CD4-positive, alpha-beta T cell treated with Interferon alpha-2 for 1 hour (primary cell): ENCODE measurements at places on chromosomes 13 and 19.

DNA sequence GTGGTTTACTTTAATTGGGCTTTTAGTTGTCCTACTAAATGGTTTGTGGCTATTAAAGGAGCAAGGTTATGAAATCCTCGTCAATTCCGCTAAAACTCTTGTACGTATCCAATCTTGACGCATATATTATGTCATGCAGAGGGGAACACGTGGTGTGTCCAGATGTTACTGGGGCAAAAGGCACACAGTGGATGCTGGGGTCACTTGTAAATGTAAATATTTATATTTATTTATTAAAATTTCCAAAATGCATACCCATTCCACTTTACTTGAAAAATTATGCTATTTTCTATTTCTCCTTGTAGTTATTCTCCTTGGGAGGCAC, 36.7 kb upstream of the SLC46A3 start:
- DNase-seq: no peak

DNA sequence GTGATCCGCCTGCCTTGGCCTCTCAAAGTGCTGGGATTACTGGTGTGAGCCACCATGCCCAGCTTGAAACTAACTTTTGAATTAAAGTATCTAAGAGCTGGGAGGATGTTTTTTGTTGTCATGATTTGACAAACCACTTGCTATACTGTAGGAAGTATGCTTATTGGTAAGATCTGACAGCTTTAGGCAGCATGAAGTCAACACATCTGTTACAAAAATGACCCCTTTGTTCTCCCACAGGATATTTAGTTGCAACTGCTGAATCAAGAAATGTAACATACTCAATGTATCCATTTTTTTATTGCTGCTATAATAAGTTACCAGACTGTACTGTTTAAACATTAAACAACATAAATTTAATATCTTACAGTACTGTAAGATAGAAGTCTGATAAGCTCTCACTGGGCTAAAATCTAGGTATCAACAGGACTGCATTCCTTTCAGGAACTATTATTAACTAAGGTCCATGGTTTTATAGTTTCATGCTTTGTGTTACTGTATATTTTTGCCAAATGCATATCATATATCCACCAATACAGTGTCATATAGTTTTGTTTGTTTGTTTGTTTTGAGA, 22.8 kb upstream of the LRP3 start:
- no peak for DNase-seq

DNA sequence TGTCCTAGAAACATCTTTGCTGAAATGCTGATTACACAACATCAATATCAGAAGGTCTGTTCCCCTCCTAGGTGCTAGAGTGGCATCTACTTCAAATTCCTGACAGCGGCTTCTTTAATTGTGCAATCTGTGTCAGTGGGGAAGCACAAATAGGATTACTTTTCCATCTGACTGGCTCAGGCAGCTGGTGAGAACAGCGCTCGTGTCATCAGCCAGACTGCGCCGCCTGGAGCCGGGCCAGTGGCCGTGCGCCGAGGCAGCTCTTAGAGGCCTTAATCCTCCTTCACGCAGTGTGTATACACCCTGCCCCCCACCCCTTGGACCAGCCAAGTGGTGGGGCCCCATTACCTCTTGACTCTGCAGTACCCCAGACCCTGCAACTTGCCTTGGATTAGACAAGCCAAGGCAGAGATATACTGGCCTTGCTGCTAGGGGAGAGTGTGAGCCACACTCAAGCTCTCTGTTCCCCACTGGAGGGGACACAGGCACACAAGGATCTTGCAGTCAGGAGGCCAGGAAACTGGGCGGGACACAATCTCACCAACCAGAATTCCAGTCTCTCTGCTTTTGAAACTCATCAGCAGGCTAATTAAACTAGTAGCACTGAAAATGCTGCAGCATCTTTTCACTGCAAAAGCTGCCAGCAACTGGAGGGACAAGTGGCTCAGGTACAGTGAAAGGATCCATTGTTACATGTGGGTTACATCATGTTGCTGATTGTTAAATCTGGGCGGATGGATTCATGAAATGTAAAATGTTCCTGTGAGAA, 48.9 kb upstream of the EPHX3 start:
- no peak for DNase-seq

- no peak for DNase-seq
Observed at GRCh38 chr19:33231511-33231910, 5.9 kb upstream of the SLC7A10 start.

DNA sequence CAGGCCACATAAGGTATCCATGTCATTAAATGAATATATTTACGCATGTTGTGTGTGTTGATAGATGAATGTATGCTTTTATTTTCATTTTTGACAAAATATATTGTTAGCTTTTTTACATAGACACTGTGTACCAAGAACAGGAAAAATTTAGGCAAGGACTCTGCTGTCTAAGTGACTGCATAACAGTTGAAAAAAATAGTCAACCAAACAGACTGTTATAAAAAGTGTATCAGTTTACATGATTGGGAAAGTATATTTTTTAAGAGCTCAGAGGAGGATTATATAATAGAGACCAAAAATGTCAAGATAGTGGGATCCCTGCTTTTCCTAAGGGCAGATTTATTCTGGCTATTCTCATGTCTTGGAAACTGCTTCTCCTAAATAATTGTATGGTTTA, 858.0 kb downstream of the SLITRK1 start:
- DNase-seq: no peak

DNA sequence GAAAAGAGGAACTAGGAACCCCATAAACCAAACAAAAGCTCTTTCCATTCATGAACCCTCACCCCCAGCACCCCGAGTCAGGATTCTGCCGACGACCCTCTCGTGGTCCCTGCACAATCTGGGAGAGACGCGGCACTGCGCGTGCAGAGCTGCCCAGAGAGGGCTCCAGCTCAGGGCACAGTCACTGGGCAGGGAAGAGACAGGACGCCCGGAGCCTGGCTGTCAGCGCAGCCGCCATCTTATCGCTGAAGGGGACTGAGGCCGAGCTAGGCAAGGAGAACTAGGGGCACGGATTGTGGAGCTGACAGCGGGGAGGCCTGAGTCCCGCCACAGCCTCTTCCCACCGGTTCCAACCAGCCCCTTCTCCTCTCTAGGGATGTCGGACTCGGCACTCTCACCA, 349 bp downstream of the ZNF98 start:
- DNase-seq: no peak

DNA sequence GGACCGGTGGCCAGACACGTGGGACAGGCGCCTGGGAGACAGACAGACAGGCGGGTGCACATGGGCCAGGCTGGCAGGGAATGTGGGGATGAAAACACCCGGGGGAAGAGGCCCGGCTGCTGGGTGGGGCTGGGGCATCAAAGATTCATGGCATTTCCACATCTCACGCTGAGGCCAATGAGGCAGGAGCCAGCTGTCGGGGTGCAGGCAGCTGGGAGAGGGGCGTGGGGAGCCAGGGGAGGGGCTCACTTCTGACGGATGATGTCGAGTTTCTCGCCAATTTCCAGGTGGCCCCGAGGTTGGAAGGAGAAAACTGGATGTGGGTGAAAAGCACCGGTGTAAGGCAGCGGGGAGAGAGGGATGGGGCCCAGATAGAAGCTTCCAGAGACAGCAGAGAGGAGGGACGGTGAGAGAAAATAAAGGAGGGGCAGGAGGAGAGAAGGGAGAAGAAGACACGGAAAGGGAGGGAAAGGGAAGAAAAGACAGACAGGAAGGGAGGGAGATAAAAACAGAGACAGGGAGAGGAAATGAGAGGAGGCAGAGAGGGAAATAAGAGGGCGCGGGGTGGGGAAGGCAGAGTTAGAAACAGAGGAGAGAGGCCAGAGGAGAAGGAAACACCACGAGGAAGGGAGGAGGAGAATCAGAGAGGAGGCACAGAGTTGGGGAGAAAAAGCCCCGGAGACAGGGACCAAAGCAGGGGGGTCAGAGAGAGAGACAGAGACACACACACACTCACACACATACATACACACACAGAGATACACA, 8.0 kb upstream of the CCER2 start:
- no peak for DNase-seq

DNA sequence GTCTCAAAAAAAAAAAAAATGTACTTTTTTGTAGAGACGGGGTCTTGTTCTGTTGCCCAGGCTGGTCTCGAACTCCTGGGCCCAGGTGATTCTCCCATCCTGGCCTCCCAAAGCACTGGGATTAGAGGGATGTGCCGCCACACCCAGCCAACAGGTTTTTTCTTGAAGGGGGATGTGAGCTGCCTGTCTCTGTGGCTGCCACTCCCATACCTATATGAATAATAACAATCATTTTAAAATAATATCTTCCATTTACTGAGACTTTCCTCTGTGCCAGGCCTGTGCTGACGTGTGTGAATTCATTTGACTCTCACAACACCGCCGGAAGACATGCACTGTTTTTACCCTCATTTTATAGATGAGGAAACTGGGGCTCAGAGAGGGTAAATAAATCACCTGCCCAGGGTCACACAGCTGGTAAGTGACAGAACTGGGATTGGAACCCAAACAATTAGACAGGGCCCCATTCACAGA, 7.2 kb upstream of the BCL3 start:
- DNase-seq: no peak
